KBM-7 (cell line): ENCODE measurements at places on chromosomes 12 and 14.

- DNase-seq, result no peak
Observed at GRCh38 chr14:104879983-104880565, 15.0 kb downstream of the CEP170B start.

DNA sequence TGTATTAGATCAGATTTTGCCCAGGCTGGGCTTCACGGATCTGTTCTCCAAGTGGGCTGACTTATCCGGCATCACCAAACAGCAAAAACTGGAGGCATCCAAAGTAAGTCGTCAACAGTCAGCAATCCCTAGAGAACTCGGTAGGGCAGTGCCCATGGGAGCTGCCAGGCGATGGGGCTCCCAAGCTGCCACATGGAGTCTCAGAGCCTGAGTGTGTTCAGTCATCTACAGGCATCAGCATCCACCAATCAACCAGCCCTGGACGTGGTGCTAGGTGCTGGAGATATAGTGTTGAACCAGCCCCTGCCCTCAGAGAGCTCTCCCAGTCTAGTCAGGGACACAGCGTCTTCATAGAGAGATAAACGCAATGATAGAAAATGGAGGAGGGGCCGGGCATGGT, 6.9 kb downstream of the SERPINA4 start:
- no peak for DNase-seq

GRCh38 chr14:44154874-44155273, 352.2 kb downstream of the FSCB start:
- no peak for DNase-seq

DNA sequence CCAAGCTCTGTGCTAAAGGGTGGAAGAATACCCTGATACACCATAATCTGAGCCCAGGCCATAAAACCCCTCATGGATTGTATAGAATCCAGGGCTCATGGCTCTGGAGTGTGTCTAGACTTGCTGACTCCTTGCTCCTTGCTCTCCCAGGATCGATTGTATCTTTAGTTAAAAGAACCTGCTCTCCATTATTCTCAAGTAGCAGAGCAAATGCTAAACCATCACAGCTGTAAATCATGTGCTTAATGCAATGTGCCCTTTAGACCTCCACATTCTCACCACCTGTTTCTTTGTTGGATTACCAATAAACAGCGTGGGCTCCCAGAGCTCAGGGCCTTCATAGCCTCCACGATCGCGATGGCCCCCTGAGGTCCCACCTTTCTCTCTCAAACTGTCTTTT, 411.6 kb upstream of the FBXO33 start:
- DNase-seq, result no peak

- no peak for DNase-seq
Observed at GRCh38 chr12:15346488-15346887, 24.2 kb downstream of the PTPRO start.

DNA sequence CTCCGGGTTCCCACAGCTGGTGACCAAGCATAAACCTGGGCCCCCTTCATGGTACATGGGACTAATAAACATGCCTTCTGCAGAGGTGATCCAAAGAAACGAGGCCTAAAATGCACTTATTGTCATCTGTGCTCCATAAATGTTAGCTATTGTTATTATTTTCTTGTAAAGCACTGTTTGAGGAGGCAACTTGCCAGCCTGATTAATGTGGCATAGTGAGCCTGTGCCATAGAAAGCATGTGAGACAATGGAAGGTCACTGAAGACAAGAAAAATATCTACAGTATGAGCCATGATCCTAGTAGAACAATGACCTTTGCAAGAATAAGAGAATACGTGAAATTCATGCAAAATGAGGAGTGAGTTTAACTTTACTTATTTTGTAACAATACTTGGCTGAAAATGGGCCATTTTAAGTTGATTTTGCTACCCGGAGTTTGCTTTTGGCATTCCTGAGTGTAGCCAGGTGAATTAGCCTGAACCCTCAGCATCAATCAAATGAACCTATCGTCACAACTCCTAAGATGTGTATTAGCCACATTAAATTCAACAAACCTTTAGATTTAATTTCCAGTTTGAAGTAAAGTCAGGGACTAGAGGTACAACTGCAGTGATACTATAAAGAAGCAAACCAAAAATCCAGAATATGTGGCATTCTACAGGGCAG, 52.2 kb downstream of the CPM start:
- no peak for DNase-seq

DNA sequence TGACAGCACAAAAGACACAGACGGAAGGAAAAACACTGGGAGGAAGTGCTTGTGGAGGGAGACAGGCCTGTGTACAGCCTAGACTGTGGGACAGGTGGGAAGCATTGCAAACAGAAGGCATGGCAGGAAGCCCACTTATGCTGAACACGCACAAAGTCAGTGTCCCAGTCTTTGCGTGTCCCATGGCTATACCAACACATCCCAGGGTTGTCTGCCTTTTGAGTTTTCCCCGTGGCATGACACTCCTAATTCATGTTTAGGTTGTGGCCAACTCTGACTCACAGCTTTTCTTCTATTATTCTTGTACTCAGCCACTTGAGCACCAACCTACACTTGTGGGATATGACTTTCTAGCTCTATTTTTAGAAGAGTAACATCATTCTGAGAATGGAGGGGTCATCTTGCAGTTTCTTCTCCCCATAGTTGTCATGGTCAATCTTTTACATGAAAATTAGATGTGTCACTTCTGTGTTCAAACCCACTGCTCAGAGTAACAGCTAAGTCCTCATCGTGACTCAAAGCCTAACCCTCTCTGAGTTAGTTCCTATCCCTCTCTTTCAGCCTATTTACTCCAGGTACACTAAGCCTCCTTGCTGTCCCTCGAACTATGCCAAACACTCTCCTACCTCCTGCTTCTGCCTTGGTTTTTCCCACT, 27.5 kb upstream of the JPH4 start:
- no peak for DNase-seq

- peak; percentile 76 for DNase-seq
Observed at GRCh38 chr12:7047306-7047705, 13.2 kb upstream of the C1S start.

- no peak for DNase-seq
Observed at GRCh38 chr12:6950401-6950801, 755 bp upstream of the PTPN6 start.

DNA sequence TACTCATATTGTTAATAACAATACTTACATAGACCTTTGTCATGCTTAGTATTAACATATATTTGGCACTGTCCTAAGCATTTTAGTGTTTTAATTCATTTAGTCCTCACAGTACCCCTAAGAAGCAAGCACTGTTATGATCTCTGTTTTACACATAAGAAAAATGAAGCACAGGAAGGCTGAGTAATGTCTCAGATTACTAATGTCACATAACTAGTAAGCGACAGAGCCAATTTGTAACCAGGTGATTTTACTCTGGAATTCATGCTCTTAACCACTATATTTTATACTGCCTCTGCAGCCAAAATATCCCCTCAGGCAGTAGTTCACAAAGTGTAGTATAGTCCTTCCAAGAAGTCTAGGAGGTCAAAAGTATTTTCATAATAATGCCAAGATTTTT, 20.3 kb downstream of the TMEM253 start:
- no peak for DNase-seq

GRCh38 chr12:109544955-109545531, 28.3 kb downstream of the MMAB start:
- DNase-seq, result no peak

- no peak for DNase-seq
Observed at GRCh38 chr12:120346031-120346430, 18.5 kb upstream of the PLA2G1B start.

GRCh38 chr12:57320639-57321038, 69.7 kb upstream of the STAC3 start:
- no peak for DNase-seq

DNA sequence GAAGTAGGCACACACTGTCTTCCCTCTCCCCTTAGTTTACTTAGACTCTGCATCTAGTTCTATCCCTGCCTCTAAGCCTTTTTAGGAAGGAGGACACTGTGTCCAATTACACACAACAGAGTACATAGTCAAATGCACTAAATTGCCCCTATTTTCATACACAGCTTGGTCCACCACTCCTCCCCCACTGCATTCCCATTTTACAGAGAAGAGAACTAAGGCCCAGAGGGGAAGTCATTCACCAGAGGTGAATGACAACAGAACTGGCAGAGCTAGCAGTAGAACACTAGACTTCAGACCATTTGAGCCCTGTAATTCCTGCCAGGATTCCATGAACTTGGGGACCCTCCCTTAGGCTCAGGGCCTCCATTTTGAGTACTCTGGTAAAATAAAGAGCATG, 1.1 kb upstream of the JPH4 start:
- DNase-seq, result no peak

- no peak for DNase-seq
Observed at GRCh38 chr12:41988715-41989114, 156.0 kb downstream of the GXYLT1 start.

GRCh38 chr12:92955997-92956663, 27.0 kb upstream of the EEA1 start:
- no peak for DNase-seq

GRCh38 chr12:57609781-57610553, 1.3 kb upstream of the ARHGEF25 start:
- DNase-seq, result no peak

DNA sequence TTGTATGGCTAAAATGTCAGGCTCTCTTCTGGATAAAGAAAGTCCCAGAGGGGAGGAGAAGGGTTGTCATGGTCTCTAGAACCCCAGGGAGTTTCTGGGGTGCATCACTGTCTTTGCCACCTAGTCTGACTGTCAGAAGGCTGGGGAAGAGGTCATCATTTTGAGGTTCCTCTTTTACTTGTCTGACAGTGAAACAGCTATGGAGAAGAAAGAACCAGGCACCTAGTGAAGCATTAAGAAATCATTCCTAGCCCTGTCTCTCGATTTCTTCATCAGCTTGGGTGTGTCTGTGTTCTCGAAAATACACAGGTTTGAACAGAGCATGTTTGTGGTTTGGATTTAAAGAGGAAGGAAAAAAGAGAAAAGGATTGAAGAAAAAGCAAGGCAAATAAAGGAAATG, 158.7 kb upstream of the LRIG3 start:
- peak; percentile 1 for DNase-seq

DNA sequence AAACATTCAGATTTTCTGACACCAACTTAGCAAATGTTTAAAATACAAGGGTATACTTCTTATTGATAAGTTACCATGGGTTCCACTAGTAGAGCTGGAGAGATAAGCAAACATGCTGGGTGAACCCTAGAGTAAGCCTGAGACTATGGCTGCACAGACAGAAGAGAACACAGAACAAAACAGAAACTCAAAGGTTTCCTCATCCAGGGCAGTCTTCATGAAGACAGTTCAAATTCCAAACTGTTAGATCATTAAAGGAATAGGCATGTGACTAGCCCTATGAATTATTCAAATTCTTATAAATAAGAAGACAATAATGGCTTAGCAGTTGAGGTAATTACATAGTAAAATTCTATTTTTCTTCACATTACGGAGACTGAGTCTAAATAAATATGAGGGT, 28.1 kb downstream of the BTBD7 start:
- no peak for DNase-seq

DNA sequence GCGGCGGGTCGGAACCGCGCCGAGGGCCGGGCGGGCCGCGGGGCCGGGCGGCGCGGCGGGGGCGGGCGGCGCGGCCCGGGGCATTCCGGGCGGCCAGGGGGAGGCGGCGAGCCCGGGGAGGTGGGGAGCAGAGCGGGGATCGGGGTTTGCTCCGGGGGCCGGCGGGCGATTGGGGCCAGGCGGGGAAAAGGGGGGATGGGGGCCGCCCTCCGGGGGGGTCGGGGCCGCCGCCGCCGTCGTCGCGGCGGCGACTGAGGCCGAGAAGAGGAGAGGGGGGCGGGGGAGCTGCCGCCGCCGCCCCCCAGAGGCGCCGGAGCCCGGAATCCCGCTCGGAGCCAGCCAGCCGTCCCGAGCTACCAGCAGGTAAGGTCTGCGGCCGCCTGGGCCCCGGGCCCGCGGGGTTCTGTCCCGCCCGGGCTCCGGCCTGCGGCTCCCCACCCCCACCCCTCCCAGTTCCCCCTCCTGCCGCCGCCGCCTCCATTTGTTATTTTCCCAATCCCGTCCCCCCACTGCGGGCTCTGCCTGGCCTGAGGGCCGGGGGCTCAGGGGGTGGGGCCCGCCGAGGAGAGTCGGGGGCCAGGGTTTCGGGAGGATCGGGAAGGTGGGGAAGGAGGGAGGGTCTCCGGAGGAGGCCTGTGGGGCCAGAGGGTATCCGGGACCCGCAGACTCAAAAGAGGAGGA, 403 bp downstream of the ATN1 start:
- no peak for DNase-seq

GRCh38 chr12:24776861-24777260, 172.0 kb downstream of the BCAT1 start:
- no peak for DNase-seq

DNA sequence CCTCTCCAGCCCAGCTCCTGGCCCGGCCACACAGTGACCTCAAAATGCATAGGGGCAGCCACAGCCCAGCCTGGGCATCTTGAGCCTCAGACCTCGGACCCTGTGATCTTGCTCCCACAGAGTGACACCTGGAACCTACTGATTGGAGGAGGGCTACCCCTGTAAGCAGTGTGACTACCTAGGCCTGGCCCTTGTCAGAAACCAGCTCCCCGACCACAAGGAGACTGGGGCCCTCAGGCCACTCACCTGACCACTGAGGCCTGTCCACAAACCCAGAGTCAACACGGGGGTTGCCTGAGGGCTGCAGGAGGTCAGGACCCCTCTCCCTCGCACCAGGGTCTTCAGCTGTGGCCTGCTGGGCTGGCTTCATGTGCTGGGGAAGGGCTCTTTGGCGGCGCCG, 9.0 kb downstream of the ANHX start:
- no peak for DNase-seq

- no peak for DNase-seq
Observed at GRCh38 chr14:20215196-20215595, 8.3 kb upstream of the OR11H6 start.

- no peak for DNase-seq
Observed at GRCh38 chr12:132159555-132160003, 15.3 kb downstream of the NOC4L start.

DNA sequence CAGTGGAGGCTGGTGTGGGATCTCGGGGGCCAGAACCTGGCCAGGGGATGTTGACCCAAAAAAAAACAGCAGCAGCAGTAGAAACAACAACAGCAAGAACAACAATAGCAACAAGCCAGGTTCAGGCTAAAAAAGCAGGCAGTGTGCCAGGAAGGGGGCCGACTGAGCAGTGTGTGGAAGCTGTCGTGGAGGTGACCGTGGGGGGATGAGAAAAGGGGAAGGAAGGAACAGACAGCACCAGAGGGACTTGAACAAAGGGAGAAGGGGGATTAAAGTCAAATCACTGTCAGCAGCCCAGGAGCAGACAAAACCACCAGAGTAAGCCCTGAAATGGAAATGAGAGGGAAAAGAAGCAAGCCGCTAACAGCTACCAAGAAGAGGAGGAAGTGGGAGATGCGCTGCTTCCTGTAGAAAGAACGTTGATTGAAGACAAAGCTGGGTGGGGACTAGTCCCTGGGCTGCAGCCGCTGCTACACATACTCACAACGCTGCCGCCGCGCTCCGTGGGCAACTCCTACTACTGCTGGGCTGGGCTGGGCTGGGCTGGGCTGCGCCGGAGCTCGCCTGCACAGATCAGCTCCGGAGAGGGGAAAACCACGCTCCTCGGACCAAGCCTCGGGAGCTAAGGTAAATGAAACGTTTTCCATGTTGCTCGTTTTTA, at the start of gene GNG2:
GNG2 (plus strand) TSS at position 449 of the 661 bp plus-strand sequence. CDS start 90,067 bp downstream, outside the sequence.
- peak; percentile 96 for DNase-seq

- no peak for DNase-seq
Observed at GRCh38 chr12:93145086-93145485, 216.0 kb upstream of the EEA1 start.

- no peak for DNase-seq
Observed at GRCh38 chr12:65525491-65526141, 247.1 kb downstream of the MSRB3 start.
